Cortex of kidney (tissue), 1 donor: ENCODE measurements at places on chromosomes 4 and X.
A peak's percentile ranks its signal among the peaks of the same experiment; 100 is the strongest.

DNA sequence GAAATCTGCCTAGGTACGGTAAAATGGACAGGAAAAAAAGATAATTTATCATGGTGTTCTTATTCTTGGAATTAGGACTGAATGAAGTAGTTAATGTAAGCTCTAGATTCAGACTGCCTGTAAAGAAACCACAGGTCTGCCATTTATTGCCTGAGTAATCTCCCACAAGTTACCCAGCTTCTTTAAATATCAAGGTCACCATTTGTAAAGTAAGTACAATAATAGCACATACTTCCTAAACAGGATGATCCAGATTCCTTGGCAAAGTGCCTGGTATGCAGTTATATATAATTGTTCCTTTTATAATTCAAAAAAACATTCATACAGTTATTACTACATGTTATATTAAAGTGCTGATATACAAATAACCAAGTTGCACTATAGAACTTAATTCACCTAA lies 368.6 kb downstream of the HNRNPD start:
- no peak for DNase-seq

DNA sequence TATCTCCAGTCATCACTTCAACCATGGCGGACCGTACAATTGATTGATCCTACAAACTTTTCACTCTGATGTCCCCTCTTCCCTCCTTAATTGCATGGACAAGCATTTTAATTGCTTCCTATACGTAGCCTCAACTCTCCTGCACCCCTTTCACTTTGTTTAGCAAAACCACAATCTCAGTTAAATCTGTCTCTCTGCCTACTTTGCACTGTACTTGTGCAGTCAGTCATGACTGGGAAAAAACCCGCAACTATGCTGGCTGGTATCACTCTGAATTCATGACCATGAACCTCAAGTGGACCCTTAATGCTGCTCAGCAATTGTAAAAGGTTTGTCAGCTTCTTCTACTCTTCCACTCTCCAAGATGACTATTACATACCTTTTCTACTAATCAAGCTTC lies 51.7 kb upstream of the AFF2 start:
- no peak for DNase-seq

DNA sequence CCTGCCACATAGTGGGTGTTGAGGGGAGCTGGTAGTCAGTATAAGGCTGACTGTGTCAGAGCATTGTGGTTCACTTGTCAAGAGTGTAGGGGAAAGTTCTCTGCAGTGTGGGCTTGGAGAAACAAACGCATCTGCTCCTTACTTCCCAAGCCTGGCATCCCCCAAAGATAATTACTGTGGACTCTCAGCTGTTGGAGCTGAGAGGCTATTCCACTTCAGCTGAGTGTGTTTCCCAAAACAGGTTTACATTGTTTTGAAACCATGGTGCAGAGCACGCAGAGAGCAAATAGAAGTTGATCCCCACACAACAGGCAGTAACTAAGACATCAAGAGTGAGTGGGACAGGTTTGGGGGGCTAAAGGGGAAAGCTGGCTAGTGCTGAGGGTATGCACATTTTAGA lies 181.0 kb upstream of the EOLA2 start:
- DNase-seq = no peak

GRCh38 chr4:41994461-41994985 lies 4.2 kb downstream of the SLC30A9 start:
- DNase-seq = no peak

GRCh38 chrX:131607792-131608369 lies 64.0 kb downstream of the OR13H1 start:
- no peak for DNase-seq

DNA sequence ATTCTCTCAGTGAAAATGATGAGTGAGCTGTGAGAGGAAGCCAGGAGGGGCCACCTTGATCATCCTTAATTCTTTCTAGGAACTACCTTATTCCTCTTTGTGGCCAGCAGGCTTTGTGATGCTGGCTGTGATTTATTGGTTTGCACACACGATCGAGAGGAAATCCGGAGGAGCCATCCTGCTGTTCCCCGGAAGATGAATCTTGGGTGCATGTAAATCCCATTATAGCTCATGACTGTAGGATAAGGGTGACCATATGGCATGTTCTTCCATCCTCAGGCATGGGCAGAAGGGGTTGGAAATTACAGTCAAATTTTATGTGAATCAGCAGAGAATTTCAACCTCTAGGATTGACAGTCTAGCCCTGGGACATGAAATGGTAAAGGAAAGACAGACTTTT lies 254.5 kb downstream of the UNC5C start:
- DNase-seq = no peak

DNA sequence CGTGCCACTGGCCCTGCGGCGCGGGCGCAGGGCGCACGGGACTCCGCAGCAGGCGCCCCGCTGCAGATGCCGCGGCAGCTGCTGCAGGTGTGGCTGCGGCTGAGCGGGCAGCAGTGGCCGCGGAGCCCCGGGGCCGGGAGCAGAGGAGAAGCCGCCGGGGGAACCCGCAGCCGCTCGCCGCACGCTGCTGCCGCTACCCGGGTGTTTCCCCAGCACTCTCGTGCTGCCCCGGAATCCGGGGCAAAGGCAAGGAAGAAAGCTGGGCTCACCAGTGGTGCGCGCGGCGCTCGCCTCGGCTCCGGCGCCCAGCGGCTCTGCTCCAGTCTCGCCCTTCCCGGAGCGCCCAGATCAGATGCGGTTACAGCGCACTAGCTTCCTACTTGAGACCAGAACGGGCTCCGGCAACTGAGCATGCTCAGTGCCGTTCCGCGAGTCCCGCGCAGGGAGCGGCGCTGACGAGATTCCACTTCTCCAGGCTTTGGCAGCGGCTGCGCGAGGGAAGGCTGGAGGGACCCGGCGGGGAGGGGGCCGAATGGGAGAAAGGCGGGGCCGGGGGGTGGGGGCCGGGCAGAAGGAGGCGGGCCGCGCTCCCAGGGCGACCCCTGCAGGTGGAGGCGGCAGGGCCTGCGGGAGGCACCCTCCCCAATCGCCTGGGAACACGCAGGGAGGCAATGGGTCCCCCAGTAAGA lies at the start of gene APBB2:
Gene APBB2, minus strand, starts transcription at position 407 of the 689 bp plus-strand sequence. CDS start 181,288 bp downstream, outside the sequence.
- peak; percentile 66 for DNase-seq

DNA sequence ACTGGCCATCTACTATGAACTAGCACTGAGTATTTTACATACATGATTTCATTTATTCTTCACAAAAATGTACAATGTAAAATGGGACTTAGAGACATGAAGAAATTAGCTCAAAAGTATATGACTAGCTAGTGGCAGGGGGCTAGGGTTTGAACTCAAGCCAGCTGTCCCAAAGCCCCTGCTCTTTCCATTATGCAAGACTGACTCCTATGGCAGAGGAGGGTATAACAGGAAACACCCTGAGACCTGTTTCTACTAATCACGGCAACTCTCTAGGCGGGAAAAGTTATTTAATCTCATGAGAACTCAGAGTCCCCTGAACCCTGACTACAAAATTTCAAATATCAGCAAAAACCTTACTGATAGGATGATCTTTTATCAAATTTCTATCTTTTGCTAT lies 150.6 kb downstream of the PRDM5 start:
- DNase-seq = no peak

GRCh38 chrX:120562569-120562926 lies 1.8 kb upstream of the CUL4B start:
- DNase-seq = no peak

- DNase-seq = no peak
Measured at GRCh38 chr4:5568336-5568735, 140.0 kb downstream of the EVC2 start.

- DNase-seq = no peak
Measured at GRCh38 chr4:174559894-174560293, 37.6 kb upstream of the HPGD start.

- DNase-seq = no peak
Measured at GRCh38 chr4:148055844-148056243, 324.0 kb downstream of the ARHGAP10 start.

DNA sequence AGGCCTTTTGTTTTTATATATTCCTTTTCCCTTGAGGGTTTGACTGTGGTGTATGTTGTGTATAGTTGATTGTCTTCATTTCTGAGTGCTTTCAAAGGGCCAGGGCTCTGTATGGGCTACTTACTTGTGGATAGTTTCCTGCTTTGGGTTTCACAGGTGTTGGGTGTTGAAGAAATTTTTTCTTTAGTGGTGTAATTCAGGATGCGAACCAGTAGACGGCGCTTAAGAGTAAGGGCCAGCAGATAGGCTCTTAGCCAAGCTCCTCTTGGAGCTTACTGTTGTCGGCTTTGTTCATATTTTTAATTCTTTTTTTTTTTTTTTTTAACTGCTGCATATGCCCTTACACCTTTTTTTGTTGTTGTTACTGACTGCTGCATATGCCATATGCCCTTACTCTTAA lies 276.3 kb upstream of the GALNT7 start:
- no peak for DNase-seq

DNA sequence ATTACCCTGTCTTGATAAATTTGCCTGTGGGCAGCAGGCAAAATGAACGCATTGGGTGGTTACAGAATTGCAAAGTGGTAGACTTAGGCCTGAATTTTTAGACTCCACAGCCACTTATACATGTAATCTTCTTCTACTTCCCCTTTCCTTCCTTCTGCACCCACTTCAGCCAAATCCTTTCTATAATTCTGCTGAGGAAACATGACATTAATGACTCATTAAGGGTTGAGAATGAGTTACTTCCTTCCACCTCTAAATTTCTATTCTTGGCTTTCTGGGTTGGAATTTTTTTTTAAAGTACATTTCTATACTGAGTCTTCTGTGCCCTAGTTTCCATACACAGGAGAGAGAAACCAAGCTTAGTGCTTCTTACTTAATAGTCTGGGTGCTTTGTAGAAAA lies 10.1 kb downstream of the PAPSS1 start:
- DNase-seq = no peak

DNA sequence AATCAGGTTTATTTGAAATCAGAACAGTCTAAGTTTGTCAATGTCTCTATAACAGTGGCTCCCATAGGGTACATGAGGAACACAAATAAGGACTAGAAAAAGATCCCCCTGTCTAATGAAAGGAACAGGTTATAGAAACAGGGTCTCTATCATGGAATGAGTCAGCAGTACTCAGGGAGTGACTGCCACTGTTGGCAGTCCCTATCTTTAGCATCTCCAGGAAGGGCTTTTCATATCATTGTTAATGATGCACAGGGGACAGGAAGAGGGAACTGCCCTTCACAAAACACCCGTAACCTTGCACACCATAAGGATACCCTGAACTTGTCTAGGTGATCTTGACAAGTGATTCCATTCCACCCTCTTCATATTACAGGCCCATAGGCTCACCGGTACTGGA lies 38.5 kb upstream of the SMIM10L2A start:
- DNase-seq = no peak

GRCh38 chr4:76377481-76377901 lies 43.5 kb downstream of the CCDC158 start:
- no peak for DNase-seq

- no peak for DNase-seq
Measured at GRCh38 chr4:181971411-181971810, 271.8 kb upstream of the TENM3 start.

DNA sequence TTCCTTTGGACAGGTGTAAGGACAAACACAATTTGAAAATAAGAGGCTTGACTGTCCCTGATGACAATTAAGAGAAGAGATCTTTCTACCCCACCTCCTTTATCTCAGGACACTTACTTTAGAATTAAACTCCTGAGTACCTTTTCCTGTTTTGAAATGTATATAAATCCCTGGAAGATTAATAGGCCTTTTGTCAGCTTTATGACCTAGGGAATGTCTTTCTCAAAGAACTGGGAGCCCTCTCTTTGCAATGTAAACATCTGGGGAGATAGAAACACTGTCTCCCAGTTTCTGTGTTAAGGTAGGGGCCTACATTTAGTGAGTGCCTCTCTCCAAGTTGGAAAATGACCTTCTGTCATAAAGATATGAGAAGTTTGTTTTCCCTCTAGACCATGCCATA lies 31.7 kb downstream of the AGA start:
- no peak for DNase-seq

DNA sequence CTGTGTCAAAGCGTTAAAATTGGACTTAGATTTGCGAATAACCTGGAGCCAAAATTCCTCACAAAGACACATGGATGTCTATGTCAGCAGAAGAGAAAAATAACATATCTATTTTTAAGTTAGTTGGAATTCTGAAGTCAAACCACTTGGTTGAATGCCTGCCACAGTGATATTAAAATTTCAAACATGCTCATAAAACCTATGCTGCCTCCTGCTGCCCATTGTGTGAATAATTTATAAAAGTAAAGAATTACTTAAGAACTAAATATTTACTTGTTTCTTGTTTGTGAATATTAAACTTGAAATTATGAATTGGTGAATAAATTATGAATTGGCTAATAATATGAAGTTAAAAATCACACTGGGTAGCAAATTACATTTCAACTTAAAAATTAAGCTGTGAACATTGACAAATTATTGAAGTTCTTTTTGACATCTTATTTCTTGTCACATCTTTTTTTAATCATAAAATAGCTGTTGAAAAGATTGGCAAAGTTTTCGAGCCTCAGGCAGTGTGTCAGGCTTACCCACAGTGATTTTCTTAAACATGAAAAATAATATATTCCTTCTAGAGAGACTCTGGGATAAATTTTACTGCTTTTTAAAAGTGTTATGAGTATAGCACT lies 35.4 kb downstream of the FABP2 start:
- no peak for DNase-seq

GRCh38 chrX:86910602-86911311 lies 606.8 kb upstream of the KLHL4 start:
- no peak for DNase-seq

GRCh38 chr4:126358041-126358440 lies 1043.3 kb downstream of the FAT4 start:
- DNase-seq = no peak

DNA sequence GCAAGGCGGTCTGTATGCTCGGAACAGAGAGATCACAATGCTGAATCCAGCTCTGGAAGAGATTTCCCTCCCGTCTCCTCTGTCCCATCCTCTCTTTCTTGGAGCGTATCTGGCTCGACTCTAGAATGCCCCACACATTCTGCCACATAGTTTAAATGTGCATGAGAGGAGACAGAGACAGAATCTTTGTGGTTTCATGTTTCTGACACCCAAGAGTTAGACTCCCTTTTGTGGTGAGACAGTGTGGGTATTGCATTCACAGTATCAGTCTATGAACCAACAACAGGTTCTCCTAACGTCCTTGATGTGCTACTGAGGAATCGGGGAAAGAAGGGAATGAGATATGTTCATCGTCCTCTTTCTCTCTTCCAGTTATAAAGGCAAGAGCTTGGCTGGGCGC lies 25.3 kb downstream of the FAM47E start:
- no peak for DNase-seq

DNA sequence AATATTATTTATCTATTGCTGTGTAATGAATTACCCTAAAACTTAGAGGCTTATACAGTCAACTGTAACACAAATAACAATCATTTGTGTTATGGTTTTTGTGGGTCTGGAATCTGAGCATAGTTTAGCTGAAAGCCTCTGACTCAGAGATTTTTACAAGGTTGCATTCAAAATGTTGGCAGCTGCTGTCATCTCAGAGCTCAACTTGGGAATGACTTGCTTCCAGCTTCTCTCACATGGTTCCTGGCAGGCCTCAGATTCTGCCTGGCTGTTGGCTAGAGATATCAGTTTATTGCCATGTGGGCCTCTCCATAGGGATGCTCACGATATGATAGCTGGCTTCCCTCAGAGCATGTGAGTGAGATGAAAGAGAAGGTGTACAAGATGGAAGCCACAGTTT lies 70.2 kb upstream of the BRWD3 start:
- DNase-seq = no peak

GRCh38 chr4:158459085-158459820 lies 62.4 kb upstream of the RXFP1 start:
- no peak for DNase-seq

GRCh38 chr4:26273616-26273980 lies 47.2 kb upstream of the RBPJ start:
- DNase-seq = no peak
